ENCODE measurements at places on chromosomes 3 and 15.

DNA sequence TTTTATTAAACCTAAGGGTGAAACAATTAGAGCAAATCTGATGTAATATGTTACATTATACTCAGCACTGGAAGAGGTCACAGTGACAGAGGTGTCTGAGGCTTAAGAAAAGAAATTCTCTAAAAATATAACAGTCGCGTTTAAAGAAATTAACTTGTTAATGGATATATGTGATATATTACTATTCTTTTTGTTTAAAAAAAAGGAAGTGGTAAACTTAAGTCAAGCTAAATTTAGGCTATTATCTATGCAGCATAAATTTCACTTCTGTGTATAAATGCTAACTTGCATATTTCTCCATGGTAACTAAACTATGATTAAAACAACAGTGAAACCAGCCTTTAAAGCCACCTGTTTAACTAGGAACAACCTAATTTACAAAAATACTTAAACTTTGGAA is 191.3 kb downstream of the FOXP1 start:
- DNase-seq: no peak

DNA sequence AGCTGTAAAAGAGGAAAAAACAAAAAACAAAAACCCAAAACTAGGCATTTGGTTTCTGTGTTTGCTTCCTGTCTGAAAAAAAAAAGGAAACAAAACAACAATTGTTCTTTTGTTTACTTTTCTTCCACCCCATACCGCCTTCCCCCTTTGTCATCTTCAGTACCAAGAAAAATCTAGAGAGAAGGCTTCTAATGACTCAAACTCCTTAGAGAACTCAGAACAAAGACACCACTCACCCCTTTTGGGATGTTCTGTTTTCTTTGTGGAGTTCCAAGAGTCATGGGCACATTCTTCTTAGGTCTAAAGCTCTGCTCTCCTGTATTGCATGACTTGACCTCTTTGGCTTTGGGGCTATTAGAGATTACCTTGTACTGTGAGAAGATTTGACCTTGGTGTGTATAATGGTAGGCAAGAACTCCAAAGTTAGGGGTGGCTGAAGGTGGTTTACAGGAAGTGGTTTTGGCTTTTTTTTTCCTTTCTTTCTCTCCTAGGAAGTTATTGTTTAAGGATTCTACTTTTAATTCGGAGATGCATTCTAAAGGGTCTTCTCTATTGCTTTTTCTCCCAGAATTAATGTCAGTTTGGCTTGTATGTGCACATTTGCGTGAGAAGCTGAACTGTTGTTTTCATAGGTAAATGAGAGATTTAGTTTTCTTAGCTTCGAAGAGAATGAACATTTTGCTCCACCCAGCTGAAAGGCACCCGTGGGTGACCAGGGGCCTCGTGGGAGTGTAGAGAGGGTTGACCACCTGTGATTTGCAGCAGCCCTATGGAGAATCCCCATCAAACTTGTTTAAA is 39.5 kb upstream of the ZBTB20 start:
- no peak for DNase-seq

GRCh38 chr3:105152987-105153386 is 213.7 kb upstream of the ALCAM start:
- DNase-seq: no peak

GRCh38 chr15:62742409-62743171 is 300.0 kb upstream of the TPM1 start:
- peak; percentile 96 for DNase-seq

GRCh38 chr3:27885641-27886040 is 163.5 kb upstream of the EOMES start:
- DNase-seq: no peak

- DNase-seq: no peak
Measured at GRCh38 chr3:132342610-132343009, 25.4 kb downstream of the ACP3 start.

DNA sequence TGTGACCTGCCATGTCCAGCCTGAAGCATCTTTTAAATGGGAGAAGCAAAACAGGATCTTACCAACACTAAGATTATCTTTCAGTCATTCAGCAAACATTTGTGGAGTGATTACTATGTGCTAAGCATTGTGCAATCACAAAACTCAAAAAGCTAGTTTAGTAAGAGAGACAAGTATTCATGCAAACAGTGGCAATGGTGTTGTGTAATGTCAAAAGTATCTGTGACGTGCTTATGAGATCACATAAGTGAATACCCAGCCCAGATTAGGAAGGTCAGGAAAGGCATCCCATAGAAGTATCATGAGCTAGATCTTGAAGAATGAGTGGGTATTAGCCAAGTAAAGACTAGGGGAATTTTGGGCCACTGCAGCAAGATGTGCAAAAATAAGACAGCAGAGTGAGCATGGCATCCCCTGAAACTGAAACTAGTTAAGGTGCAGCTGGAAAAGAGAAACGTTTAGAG is 32.1 kb downstream of the SEC62 start:
- peak; percentile 85 for DNase-seq

GRCh38 chr3:21500834-21501233 is 250.2 kb downstream of the ZNF385D start:
- no peak for DNase-seq

GRCh38 chr3:126478581-126479310 is 3.1 kb upstream of the ZXDC start:
- DNase-seq: no peak

GRCh38 chr15:41647262-41647661 is 12.9 kb upstream of the MGA start:
- no peak for DNase-seq

DNA sequence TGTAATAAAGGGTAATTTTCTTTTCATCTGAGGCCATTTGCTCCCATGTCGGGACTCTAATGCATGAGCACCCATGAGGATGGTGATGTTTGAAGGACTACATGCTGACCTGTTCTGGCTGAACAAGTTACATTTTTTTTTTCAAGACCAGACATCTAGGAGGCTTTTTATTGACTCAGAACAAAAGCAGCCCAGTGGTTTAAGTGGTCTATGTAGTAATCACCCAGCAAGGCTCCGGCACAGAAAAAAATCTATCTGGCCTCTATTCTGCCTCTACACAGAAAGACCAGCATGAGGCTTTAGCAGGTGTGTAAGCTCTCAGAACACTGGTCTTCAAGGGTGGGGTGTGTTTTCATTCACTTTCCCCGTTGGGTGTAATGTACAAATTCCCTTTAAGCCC is 95.1 kb upstream of the ZBED2 start:
- no peak for DNase-seq

DNA sequence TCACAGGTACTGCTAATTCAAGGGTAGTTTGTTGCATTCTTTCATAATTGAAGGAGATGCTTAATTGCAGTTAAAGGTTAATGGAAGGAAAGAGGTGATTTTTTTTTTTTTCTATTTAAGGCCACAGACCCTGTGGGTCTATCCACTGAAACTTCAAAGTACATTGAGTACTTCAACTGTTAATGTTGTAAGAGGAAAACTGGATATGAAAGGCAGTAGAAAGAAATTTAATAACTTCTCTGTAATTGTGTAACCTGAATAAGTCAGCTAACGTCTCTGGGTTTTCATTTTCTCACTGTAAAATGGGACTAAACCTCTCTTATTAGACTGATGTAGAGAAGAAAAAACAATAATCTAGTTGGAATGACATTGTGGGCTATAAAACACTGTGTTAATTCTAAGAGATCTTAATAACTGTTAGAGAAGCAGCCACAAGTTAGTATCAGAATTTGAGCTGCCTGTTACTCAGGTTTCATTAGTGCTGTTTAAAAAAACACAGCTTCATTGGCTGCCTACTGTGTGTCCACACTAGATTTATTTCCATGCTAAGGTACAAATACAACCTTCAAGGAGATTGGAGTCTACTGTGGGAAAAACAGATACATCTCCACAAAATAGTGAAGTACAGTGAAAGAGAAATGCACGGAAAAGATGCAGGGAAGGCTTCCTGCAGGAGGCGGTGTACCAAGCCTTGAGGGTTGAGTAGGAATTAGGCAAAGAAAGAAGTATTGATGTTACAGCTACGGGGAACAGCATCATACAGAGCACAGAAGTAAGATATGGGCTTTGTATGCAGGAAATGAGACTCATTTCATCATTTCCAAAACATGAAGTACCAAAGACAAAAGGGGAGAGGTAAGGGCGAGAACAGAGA is 483.6 kb downstream of the TAFA4 start:
- no peak for DNase-seq

GRCh38 chr15:91061997-91062396 is 38.1 kb upstream of the SV2B start:
- DNase-seq: no peak

- DNase-seq: no peak
Measured at GRCh38 chr3:132545471-132545870, 51.6 kb upstream of the ACKR4 start.

DNA sequence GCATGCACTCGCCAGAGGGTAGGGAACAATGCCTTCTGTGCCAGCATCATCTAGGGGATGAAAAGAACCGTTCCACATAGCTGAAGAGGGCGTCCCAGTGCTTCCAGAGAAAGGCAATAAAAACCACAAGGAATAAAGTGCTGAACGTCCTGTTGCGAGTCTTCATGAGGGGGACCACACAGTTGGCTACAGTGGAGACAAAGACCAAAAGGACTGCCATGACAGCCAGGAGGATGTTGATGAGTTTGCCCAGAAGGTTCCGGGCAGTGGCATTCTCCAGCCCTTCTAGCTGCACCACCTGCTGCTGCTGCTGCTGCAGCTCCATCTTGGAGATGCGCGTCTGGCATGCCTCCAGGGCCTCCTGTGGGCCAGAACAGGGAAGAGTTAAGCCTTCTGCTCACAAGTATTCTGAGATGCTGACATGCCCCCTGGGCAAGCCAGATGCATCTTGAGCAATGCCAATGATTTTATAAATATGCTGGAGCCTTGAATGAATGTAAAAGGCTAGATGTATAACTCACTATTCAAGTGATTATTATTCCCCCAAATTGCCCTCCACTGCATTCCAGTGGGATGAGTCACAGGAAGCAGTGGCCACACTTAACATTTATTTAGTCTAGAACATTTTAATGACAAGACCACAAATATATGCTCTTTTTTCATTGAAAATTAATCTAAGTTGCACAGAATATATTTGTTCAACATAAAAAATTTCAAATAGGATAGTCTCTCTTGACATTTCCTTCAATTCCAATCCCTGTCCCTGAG is 45.1 kb upstream of the PLXND1 start:
- peak; percentile 62 for DNase-seq

DNA sequence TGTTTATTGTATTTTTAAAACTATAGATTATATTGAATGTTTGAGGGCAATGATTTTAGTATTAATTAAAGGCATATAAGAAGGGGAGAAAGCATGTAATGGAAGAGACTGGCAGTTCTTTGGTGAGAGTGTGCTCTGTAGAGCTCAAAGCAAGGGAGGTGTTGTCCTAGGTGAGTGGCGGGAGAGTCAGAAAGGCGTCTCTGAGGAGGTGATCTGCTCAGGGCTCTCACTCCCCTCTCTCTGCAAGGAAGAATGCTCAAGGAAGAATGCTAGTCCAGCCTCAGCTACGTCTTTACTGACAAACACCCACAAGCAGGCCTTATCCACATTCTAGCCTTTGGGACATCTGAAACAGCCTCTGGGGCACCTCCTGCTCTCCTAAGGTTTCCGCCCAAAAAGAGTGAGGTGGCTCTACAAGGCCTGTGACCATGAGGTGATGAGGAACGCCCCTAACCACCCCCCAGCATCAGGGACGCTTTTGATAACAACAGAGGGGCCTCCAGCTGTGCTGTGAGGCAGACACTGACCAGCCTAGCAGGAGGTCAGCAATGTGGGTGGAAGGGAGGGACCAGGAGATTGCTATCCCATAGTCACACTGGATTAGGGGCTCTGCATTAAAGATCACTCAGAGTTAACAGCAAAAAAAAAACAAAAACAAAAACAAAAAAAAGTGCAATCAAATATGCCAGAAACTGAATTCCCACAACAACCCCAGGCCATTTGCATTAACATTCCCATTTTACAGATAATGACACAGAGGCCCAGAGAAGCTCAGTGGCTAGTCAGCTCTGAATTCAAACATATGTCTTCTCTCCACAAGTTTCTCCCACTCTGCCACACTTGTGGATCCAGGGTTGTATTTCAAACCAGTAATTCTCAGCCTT is 202.2 kb upstream of the CTNNB1 start:
- no peak for DNase-seq

GRCh38 chr3:42805141-42805821 is 991 bp upstream of the HIGD1A start:
- DNase-seq: no peak

DNA sequence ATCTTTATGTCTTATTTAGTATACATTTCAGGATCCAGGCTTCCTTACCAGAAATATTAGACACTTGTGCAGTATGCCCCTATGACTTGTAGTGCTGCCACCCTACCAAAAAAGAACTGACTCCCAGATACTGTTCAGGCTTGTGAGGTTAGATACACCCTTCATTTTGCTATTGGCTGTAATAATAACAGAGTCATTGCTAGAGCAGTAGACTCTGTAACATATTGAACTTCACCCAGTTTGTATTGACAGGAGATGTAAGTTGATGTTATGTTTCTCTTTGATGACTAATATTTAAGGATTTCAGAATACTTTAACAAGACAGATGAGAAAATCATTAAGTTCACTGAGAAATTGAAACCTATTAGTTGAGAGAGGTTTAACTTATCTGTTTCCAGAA is 32.9 kb downstream of the RNF111 start:
- no peak for DNase-seq

- DNase-seq: no peak
Measured at GRCh38 chr3:169790219-169790618, 17.0 kb downstream of the MYNN start.

GRCh38 chr3:127197300-127198189 is 4.6 kb downstream of the PRR23E start:
- DNase-seq: no peak

DNA sequence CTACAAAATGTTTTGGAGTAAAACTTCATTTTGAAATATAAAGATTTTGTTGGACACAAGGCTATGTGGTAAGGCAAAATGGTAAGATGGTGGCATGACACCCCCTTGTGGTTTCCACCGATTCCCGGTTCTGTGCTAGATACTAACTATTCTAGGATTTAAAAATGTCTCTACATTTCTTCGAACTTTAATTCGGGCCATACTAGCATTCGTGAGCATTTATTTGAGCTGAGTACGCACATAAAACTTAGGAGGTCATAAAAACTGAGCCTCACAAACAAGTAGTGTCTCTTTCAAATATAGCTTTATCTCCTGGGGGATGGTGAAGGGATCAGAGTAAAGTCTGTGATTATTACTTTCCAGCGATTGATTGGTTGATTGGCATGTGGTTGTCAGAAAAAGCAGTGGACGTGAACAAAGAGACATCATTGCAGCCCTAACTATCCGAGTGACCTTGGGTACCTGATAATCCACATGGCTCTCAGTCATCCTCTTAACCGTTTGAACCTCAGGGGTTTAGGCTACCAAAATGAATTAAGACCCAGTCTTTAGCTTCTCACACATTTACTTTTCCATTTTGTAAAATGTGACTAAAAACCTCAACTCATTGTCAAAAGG is 1.1 kb upstream of the ZNF639 start:
- no peak for DNase-seq

DNA sequence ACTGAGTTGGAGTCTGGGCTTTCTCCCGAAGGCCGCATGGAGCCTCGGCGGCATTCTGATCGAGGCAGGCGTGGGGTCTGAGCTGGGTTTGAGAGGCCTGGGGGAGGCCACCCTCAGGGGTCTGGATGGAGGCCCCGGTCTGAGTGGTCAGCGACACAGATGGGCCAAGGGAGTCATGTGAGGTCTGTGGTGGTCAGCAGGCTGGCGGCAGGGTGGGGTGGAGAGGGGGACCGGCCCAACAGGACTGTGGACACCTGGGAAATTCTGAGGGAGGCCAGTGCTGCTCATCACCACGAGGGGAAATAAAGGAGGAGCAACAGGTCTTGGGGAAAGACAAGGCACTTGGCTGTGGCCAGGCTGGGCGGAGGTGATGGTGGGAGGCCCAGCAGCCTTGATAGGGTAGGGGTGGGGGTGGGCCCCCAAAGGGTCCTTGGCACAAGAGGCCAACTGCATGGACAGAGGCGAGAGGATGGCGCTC is 16.2 kb downstream of the CTSH start:
- DNase-seq: no peak

All from GM04503 (cell line).